ENCODE measurements at places on chromosomes 16 and 17.
A peak's percentile ranks its signal among the peaks of the same experiment; 100 is the strongest.

DNA sequence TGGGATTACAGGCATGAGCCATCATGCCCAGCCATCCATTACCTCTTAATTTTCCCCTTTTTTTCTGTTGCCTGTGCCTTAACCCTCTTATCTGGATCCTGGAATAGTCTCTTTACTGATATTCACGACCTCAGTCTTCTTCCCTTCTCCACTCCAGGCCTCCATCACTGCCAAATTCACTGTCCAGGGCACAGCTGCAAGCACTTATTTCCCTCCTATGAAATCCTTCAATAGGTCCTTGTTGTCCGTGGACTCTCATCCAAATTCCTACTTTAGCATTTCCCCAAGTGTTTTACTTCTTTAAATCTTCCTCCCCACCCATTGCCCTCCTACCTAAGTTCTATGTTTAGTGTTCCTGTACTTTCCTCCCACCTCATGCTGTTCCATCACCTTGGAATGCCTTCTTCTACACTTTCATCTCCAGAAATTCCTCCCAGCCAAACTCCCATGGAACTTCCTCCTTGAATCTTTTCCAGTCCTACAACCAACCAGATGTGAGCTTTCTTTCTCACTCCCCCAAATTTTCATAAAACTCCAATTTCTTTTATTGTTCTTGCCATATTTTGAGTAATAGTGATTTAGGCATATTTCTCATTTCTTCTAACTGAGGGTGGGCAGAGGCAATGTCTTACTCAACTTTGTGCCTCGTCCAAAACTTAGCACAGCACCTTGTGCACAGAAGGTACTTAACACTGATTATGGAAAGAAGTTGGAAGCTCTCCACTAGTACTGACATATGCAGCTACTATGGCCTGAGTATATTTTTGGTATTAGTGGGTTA, 35.3 kb downstream of the FAM20A start:
- no peak for DNase-seq

DNA sequence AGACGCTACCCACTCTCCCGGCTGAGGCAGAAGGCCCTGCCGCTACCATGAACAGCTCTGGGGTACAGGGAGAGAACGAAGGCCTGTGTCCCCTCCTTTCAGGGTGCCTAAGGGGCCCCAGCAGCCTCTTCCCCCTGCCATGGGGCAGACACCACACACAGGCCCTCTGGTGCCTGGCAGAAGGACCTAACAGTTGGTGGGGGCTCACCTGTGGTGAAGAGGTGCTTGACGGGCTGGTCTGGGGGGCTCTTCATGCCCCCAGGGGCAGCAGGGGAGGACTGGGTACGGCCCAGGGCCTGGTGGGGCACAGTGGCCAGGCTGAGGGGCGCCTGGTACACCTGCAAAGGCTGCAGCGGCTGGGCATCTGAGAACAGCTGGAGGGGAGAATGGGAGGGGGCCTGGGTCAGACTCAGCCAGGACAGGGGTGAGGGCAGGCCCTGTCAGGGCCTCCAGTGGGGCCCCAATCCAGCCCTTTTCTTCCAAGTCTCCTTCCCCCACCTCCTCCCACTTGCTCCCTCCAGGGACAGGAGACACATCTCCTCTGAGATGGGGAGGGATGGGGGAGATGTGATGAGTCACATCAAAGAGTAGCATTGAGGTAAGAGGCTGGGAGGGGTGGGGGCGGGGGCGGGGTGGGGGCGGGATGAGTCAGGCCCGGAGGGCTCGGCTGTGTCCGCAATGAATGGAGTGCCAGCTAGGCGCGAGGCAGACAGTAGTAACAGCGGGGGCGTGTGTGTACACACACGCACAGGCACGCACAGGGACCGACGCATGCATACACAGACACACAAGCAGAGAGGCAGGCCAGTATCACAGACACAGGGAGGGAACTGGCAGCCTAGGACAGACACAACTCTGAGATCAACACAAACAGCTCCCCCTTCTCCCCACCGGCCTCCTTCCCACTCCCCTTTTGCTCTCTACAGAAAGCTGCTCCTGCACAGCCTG, 16.1 kb downstream of the G6PC3 start:
- DNase-seq, result peak; percentile 76

- no peak for DNase-seq
These were observed 4.5 kb downstream of the FBXL19 start for GRCh38 chr16:30927789-30928378.

- DNase-seq, result no peak
These were observed 81.8 kb upstream of the TOB1 start for GRCh38 chr17:50947782-50948543.

GRCh38 chr16:65223335-65223734, 101.5 kb upstream of the CDH11 start:
- no peak for DNase-seq

- DNase-seq, result no peak
These were observed 6.1 kb upstream of the TGFB1I1 start for GRCh38 chr16:31465788-31466370.

GRCh38 chr17:60077672-60078519, 825 bp downstream of the HEATR6 start:
- peak; percentile 44 for DNase-seq

- DNase-seq, result no peak
These were observed 4.8 kb downstream of the CDK5R1 start for GRCh38 chr17:32491371-32492263.

DNA sequence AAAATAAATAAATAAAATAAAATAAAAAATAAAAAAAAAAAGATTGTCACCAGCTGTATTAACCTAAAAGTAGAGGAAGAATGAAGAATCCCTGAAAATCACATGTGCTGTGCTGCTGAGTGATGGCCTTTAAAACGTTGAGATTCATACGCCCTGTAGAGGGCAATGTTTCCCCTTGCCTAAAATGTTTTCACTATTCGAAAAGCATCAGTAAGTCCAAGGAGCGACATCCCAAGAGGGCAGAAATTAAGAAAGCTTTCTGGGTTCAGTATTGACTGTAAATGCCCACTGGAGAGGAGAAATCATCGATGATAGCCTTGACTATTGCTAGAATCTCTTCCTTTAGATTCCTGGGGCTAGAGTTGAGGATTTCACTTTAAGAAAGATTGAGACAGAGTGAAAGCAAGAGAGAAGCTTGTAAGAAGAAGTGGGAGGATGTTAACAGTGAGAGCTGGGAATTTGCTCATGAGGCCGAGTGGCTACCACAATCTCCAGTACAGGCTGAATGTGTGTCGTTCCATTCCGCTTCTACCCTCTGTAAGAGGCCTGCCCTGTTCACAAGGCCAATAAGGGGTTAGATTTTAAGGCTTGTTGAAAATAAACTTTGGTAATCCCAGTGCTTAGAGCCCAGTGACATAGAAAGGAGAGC, 170.8 kb upstream of the FAM20A start:
- peak; percentile 75 for DNase-seq

- no peak for DNase-seq
These were observed 19.1 kb downstream of the TRARG1 start for GRCh38 chr17:1298606-1299005.

Measured in fibroblast of gingiva (primary cell).